ENCODE measurements at places on chromosomes 1 and 21.

DNA sequence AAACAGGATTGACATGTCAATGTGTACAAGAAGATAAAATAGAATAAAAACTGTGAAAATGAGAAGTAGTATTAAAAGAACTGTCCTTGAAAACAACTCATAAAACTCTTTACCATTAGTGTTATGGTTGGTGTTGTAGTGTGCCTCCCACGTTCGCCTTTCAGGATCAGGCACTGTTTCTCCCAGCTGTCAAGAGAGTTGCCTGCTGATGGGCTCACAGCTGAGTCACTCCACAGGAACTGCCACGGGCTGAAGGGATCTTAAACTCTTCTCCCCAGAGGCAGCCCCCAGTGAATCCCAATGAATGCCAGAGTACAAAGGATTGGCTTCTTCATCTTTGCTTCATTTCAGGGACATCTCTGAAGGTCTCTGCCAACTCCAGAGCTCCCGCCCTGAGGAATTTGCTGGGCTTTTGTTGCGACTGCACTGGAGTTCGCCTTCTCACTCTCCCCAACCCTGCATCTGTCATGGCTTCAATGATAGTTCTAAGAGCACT lies 119.6 kb downstream of the ADGRL2 start:
- no peak for DNase-seq

DNA sequence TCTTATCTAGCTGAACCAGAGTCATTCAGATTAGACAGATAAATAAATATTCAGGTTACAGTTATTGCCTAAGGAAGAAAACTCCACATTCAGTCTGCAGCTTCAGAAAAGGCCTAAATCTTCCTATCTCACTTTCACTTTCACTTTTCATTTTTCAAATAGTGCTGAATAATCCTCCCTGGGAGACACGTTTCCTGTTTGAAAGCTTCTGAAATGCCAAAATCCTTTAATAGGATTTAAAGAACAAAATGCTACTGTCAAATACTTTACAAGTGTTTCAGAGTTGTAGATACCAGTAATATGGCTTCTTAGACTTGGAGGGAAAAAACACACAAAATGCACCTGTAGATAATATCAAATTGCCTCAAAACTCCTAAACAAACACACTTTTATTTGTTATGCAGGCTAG lies 3.9 kb downstream of the PSMB2 start:
- DNase-seq: no peak

- no peak for DNase-seq
Measured at GRCh38 chr21:14482165-14482564, 64.0 kb downstream of the SAMSN1 start.

DNA sequence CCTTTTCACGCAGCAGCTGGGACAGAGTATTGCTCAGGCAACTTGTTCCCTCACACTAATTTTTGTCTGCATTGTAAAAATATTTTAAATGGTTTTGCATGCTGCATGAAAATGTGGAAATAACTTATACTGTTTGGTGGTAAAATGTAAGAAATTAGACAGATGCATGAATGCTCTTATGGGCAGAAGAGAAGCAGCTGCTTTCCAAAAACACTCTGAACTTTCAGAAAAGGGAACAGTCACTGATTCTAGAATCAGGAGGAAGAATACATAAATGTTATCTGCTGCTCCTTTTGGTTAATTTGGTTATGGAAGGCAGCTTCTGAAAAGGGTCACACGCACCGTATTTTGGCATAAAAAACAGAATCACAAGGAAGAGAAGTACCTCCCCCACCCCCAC lies 87.0 kb upstream of the RUNX1 start:
- no peak for DNase-seq

DNA sequence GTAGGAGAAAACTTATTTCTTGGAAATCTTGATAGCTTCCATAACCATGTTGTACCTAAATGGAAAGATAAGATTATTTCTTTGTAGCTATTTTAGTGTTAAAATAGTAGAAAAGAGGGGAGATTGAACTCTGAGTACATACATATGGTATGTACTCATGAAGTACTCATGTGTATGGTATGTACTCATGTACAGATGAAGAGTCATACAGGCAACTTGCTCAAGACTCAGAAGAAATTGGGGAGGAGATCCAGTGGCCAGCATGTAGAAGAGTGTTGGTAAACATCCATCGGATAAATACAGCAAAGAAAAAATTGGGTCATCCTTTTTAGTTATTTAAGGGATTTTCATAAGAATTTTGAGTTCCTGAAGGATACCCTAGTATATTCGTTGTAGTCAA lies 29.0 kb downstream of the MDM4 start:
- DNase-seq: no peak

- no peak for DNase-seq
Measured at GRCh38 chr1:185535621-185536020, 198.6 kb upstream of the HMCN1 start.

GRCh38 chr1:226095286-226095685 lies 32.8 kb downstream of the H3-3A start:
- no peak for DNase-seq

DNA sequence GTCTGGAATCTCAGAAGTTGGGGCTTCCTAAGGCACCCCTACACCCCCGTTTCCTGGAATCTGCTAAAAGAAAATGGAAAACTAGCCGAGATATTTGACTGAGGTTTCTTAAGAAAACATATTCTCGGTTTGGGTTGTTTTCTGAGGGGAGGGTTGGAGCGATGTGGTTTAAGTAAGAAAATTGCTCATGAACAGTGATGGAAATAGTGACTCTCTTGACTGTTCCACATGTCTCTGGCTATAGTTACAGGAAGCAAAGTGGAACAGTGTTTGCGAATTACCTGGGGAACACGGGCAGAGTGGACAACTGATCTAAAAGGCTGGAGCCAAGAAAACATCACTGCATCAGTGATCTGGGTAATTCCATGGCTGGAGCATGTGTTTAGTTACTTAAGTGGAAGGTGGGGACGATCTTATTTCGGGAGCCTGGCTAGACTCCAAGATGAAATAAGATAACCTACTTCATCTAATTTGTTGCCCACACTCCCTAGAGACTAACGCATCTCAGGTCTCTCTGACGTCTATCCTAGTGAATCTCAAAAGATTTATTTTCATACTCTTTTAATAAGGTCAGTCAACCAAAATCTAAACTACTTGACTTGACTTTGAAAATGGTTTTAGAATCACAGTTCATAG lies 92.4 kb downstream of the KCNJ15 start:
- no peak for DNase-seq
